Activated CD4-positive, alpha-beta T cell treated with anti-CD3 and anti-CD28 coated beads, Interleukin-10, Interleukin-2, amounts not matched to agents 100 ng/mL and 50 ng/mL, durations not matched to agents 16 hours and 8 hours (primary cell): ENCODE measurements at places on chromosomes 2 and 18.

GRCh38 chr18:65751155-65752085 is 608 bp downstream of the CDH7 start:
- DNase-seq: no peak

DNA sequence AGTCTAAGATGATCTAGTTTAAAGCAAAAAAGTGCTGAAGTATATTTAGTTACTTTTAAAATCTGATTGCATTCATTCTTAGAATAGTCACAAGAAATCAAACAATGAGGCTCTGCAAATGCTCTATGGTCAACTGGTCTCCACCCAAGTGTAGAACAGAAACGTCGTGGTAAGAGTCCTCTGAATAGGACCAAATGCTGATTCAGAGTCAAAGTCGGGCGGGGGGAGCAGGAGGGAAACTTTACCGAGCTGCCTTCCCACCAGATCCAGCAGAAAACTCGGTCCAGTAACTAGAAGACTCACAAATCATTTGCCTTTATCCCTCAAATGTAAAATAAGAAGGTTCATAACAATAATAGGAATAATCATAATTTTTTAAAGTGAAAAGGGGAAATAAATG is 46.2 kb upstream of the PXDN start:
- no peak for DNase-seq

DNA sequence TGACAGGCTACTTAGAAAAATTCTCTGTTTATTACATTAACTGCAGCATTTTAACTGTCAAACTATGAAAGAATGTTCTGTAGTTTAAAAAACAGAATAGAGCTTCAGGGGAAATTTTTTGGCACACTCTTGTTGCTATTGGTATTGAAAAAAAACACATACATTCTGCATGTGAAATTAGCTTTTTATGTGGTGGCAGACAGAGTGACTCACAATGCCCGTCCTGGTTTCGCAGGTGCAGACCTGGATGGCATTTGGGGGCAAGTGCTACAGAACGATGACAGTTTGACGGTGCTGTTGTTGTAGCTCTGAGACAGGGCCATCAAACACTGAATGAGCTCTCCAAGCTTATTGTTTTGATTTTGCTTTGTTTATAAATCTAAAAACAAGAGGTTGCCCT is 105.0 kb upstream of the MAP3K20 start:
- peak; percentile 51 for DNase-seq

- DNase-seq: no peak
These were observed 48.7 kb upstream of the KIDINS220 start for GRCh38 chr2:8886202-8886518.

GRCh38 chr18:62585274-62586150 is 62.7 kb downstream of the ZCCHC2 start:
- peak; percentile 40 for DNase-seq

- no peak for DNase-seq
These were observed 79.1 kb upstream of the EPB41L3 start for GRCh38 chr18:5622905-5623304.

- no peak for DNase-seq
These were observed 300.8 kb downstream of the CNTNAP5 start for GRCh38 chr2:124325667-124326440.

- DNase-seq: no peak
These were observed 87.0 kb upstream of the CERS6 start for GRCh38 chr2:168369031-168369430.

DNA sequence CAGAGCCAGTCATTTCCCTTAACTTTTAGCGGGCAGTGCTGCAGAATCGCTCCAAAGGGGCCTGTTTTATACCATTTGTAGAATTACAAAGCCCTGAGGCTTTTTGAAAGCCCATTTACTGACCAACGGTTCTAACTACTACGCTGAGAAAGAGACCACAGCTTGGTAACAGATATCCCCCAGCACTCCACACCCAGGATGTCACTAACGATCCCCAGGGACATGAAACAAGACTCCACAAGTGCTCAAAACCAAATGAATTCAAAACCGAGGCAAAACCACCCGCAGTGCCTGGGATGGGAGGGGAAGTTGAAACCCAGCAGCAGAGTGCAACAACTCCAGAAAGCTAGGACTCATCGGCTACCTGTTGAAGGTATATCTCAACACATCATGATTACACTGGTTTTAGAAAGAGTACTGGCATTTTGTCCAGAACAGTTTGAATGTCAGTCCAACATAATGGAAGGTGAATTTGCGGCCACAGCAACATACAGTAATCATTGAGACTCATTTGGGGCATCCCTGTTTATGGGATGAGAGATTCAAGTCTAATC is 33.6 kb upstream of the LRP2 start:
- no peak for DNase-seq

GRCh38 chr2:192072261-192072660 is 122.5 kb downstream of the TMEFF2 start:
- DNase-seq: no peak

DNA sequence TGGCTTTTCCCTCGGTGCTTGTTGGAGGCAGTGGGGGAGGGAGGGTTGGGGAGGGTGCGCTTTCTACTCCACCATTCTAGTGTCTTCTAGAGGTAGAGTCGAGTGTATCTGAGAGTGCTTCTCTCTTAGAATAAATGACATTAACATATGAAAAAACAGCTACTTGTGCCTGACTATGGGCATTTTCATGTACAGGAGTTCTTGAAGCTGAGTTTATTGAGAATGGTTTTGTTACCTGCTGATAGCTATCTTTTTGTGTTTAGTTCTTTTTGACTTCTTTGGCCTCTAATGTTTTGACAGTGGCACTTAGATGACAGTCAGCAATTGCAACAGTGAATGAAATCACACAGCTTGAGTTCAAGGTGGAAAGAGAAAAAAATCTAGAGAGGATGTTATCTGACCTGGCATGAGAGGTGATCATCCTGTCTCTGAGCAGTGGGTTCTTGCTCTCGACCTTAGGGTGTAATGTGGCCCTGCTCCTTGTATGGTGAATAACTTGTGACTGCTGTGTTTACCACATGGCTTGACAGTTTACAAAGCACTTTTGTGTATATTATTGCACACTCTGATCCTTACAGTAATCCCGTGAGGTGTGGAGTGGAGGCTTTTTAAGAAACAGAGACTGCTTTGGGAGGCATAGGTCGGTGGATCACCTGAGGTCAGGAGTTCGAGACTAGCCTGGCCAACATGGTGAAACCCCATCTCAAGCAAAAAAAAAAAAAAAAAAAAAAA is 86.7 kb downstream of the AGAP1 start:
- no peak for DNase-seq

- no peak for DNase-seq
These were observed 144.6 kb upstream of the SATB2 start for GRCh38 chr2:199602271-199602895.

- no peak for DNase-seq
These were observed 789.7 kb upstream of the RAB6C start for GRCh38 chr2:129189617-129190319.
